ENCODE measurements at places on chromosomes 2 and 18. TPM values are rescaled to one million over a fixed set of nuclear protein-coding genes. Genes with fewer than 3 reads are reported as not detected.

DNA sequence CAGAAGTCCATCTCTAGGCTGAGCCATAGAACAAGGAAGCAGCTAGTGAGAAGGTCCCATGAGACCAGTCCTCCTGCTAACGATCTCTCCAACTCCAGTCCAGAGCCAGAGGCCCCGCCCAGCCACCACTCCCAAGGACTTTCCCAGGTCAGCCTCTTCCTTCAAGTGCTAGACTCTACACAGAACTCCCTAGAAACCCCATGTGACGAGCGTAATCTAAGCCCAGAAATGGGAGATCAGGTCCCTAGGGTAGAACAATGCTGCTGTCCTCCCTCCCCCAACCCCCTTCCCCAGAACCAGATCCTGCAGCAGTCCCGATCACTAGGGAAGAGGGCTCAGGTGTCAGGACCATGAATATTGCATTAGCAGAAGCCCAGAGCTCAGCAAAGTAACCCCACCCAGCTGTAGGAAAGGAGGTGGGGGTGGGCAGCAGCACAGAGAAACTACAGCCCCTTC is 6.9 kb downstream of the DCTN1 start:
- no peak for DNase-seq

GRCh38 chr18:45760462-45761036 is 36.6 kb downstream of the SLC14A1 start:
- peak; percentile 5 for DNase-seq

Gene CD28
- 0.24 TPM for total RNA-seq

DNA sequence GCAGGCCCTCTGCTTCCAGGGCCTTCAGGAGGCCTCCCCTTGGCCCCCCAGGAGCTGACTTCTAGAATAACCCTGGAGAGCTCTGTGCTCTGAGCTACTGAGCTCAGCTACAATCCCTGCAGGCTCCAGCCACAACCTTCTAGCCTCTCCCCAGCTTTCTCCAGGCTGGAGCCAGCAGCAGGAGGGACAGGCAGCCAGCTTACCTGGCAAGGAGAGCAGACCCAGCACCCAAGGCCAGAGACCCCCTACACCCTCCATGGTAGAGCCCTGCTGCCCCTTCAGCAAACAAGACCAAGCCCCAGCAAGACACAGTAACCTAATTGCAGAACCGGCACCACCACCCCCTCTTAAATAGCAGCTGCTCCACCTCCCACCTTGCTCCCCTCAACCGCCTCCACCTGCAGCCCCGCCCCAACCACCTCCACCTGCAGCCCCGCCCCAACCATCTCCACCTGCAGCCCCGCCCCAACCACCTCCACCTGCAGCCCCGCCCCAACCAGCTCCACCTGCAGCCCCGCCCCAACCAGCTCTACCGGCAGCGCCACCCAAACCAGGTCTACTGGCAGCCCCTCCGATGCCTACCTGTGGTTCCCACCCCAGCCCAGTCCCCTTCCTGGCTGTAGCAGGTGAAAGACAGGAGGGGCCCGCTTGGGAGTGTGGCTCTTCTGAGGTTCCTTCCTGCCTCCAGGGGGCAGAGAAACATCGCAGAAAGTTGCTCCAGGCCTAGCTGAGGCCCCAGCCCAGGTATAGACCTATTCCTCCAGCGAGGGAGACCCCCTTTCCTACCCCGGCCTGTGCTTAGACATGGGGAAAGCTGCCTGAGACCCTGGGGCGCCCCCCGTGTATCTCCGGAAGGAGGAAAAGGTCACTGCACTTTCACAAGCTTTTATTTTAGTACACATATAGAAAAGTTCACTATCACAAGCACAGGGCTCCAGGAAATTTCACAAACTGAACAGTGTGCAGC is at the start of gene ASTL:
TSS of gene ASTL (minus strand) at position 324 of the 967 bp plus-strand sequence. CDS start at position 258, 66 bp downstream.
- peak; percentile 58 for DNase-seq

Gene CCDC74B
- total RNA-seq = 2.2 TPM

Data from SJCRH30 (cell line).